ENCODE measurements at places on chromosomes 16 and 17.

DNA sequence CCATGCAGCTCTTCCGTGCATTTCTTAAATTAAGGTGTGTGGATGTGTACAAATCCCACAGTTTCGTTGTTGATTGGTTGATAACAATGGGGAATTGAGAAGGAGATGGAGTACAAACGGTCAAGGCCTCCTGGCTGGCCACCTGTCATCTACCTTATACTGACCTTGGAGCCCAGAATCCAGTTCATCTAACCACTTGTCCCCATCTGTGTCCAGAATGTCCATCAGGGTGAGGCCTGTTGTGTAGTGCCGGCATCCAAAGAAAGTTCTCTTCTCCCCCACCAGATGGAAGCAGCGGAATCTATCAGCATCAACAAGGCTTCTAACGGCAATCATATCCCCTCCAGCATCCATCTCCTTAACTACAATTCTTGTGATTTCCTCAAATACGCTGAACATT is 1.5 kb downstream of the GSDMB start:
- no peak for DNase-seq

DNA sequence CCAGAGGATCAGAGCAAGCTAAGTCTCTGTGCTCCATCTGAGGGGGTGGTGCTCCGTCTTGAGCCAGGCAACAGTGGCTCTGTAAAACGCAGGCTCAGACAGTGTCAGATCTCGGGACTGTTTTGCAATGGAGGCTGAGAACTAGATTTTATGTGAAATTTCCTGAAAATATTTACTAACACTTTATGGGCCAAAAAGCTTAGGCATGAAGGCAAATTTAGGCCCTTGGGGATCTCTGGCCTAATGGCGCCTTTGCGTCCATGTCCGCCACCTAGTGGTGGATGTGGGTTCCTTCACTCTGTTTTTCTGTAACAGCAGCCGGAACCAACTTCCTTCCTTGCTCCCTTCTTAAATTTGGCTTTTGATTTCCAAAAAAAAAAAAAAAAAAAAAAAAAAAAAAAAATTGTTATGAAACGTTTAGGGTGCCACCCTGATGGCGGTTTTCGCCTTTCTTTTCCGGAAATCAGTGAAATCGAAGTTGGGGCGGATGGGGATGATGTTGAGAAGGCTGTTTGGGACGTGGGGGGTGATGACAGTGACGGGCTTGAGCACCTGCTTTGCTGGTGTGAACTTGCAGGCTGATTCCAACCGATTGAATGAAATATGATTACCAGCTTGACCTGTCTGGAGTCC is 14.0 kb upstream of the ELAC2 start:
- DNase-seq = peak; percentile 39

DNA sequence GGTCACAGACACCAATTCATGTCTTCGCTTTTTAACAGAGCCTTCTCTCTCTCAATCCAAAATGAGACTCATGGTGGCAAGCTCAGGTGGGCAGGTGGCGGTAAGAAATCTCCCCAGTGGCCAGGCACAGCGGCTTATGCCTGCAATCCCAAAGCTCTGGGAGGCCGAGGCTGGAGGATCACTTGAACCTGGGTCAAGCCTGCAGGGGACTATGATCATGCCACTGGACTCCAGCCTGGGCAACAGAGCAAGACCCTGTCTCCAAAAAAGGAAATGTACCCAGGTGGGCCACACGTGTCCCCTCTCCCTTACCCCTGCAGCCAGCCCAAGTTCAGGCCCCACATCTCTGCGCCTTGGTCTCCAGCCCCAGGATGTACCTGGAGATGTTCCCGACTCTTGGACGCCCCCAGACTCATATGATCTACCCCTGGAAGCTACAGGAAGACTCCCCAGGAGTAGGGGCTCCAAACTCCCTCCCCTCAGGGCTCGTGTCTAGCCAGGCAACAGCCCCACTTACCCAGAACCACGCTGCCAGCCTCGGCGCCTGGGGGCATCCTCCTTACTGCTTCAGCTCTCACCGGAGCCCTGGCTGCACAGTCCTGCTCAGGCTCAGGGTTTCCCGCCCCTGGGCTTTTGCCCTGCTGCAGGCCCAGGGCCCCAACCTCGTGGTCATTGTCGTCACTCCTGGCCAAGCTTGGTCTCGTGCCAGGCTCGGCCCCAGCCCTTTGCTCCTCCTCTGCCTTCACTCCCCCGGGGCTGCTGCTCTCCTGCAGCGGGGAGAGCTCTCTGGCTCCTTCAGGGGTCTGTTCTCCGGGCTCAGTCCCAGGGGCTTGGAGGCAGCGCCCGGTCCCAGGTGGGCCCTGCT is 16.2 kb downstream of the MYLK3 start:
- no peak for DNase-seq

DNA sequence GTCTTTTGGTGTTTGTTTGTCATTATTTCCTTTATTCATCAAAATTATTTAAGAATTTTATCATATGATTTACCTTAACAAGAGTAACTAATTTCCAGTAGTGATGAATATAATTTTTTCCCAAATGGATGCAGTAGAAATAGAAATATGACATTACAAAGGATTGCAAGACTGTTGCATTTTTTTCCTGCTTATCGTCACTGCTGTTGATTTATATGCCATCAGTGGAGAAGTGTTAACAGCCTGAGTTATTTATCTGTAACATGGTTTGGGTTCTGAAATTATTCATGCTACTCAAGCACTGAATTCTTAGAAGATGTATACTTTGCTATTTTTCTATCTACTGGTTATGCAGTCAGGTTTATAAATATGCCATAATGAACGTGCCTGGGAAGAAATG is 68.6 kb downstream of the TMEM100 start:
- no peak for DNase-seq

- no peak for DNase-seq
Measured at GRCh38 chr16:76729525-76729924, 452.3 kb downstream of the CNTNAP4 start.

DNA sequence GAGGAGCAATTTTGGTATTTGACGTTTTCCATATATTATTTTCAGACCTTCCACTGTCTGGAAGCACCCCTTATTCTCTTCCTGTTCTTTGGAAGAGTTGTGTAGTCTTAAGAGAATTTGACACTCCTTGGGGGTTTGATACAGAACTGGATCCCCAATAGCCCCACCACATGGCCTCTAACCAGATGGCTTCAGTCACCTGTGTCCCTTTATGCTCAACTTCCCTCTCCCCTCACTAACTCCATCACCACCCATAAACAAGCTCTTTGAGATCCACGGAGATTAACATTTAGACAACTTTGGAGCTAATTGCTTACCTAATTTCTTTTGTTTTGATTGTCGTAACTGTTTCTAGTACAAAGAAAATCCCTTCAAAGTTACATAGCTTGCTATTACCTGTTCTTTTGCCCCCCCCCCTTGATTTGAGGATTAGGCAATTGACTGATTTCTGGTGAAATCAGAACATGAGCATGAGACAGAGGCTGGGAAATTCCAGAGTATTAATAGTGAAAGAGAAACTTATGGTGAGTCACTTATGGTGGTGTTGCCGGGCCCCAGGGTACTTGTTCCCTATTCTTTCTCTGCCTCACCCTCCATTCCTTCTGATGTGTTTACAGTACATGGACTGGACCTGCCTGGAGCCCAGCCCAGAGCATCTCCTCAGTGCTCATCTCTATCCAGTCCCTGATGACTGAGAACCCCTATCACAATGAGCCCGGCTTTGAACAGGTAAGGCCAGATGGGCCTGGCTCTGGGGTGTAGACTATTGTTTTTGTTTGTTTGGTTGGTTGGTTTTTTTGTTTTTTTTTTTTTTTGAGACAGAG is 7.5 kb downstream of the UBE2Z start:
- DNase-seq = peak; percentile 39

DNA sequence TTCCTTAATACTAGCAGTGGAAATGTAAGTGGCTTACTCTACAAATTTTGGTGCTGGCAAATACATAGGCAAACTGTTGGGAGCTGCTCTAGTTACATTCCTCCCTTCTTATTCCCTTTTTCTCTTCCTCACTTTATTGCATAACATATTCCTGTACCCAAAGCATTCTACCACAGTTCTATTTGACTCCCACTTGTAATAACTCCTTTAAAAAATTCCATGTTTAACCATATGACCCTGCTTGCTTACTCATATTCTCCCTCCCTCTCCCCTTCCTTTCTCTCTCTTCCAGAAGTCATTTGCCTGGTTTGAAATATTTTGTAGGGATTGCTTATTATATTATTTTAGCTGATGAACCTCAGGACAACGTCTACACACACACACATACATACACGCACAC is 22.7 kb downstream of the NQO1 start:
- DNase-seq = no peak

- DNase-seq = no peak
Measured at GRCh38 chr17:15965528-15965927, 20.6 kb downstream of the ADORA2B start.

DNA sequence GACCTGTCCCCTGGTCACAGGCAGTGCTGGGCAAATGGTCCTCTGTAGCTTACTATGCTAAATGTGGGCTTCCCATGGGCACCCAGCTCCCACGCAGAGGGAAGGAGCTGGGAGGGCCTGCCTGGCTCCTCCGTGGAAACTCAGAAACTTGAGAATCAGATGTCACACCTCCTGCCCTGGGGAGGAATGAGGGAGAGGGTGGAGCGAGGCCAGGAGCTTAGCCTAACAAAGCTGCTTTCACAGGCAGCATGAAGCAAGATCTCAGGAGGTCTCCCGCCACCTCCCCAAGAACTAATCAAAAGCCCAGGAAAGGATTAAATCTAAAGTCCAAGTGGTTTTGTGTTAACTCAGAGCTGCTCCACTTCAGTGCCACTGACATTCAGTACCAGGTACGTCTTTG is 33.6 kb upstream of the XYLT2 start:
- no peak for DNase-seq

DNA sequence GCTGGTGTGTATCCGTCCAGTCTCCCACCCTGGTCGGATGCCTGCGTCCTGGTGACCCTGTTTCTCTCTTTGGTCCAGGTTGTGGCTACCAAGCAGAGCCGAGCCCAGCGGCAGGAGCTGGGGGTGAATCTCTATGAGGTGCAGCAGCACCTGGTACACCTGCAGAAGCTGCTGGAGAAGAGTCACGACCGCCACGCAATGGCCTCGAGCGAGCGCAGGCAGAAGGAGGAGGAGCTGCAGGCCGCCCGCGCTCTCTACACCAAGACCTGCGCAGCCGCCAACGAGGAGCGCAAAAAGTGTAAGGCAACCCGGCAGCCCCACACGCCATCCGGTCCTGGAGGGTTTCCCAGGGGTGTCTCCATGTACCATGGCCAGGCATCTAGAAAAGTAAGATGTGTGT is 13.5 kb downstream of the CCDC40 start:
- no peak for DNase-seq

- no peak for DNase-seq
Measured at GRCh38 chr16:66099306-66099705, 267.2 kb upstream of the CDH5 start.

DNA sequence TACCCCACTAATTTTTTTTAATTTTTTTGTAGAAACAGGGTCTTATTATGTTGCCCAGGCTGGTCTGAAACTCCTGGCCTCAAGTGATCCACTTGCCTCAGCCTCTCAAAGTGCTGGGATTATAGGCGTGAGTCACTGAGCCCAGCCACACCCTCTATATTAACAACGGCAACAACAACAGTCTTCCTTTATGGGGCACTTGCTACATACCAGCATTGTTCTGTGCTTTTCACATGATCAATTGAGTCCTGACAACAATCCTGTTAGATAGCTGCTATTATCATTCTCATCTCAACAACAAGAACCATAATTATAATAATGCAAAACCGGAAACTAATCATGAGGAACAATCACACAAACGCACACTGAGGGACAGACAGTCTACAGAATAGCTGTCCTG is 12.6 kb upstream of the ARL5C start:
- DNase-seq = no peak

- DNase-seq = no peak
Measured at GRCh38 chr17:36027761-36028160, 10.0 kb upstream of the CCL23 start.

DNA sequence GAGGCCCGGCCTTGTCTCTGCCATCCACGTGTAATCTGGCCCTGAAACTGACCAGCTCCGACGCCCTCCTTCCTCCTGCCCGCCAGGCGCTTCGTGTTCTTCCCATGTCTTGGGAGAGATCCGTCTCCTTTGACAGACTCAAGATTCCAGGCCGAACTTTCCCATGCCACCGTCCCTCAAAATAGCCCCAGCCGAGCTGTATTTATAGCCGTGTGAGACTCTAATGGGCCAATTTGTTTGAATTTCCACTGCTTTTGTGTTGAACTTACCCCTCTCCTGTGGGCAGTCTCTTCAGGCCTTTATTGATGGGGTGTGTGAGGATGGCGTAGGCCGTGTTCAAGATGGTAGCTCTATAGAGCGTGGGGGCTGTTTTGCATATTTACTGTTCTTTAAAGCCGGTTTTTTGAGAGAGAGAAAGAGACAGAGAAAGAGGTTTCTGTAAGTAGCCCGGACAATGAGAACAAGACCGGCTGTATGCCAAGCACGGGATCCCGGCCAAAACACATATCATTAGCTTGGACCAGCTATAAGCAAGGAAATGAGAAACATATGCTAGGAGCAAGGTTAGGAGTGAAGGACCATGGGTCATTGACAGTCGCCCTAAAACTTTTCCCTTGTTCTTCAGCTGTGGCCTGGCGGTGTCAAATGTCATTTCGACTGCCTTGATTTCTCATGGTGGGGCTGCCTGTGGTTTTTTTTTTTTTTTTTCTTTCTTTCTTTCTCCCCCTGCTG is 124.5 kb upstream of the ZFHX3 start:
- no peak for DNase-seq

DNA sequence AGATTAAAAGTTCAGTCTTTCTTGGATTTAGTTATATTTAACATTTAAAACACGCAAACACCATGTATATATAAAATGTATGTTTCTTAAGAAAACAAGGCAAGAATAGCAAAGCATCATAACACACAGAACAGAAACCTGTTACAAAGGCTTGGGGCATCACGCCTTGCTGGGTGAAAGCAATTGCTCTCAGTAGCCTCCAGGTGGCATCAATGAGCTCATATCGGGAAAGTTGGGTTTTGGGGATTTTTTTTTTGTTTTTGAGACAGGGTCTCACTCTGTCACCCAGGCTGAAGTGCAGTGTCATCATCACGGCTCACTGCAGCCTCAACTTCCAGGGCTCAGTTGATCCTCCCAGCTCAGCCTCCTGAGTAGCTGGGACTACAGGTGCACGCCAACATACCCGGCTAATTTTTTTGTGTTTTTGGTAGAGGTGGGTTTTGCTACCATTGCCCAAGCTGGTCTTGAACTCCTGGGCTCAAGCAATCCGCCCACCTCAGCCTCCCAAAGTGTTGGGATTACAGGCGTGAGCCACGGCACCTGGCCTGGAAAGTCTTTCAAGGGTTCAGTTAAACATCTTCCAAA is 56.9 kb downstream of the CYB5D2 start:
- no peak for DNase-seq

GRCh38 chr17:80424261-80424660 is 9.3 kb downstream of the ENDOV start:
- DNase-seq = no peak

DNA sequence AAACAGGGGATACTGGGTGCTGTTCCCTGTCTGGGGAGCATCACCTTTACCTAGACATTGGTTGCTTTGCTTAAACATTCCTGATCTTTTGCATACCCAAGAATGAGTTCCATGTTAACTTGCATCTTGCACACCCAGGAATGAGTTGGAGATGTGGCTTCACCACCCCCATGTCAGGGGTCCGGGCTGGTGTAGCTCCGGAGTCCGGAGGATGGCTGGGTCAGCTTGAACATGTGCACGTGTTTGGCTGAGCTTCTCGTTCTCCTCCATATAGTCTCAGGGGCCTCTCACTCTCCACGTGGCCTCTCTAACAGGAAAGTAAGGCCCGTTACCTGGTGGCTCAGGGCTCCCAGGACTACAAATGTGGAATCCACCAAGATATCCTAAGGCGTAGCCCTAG is 18.2 kb upstream of the AMZ2 start:
- no peak for DNase-seq
